NCI-H748 treated with DMSO at 0.1 percent for 48 hours (cell line): ENCODE measurements at places on chromosomes 6 and 20.

GRCh38 chr20:60402189-60403058 lies 444.2 kb downstream of the CDH26 start:
- no peak for DNase-seq

GRCh38 chr6:125793863-125794262 lies 3.1 kb downstream of the NCOA7 start:
- no peak for DNase-seq

- no peak for DNase-seq
Observed at GRCh38 chr6:111069382-111070104, 17.8 kb upstream of the SLC16A10 start.

- DNase-seq = no peak
Observed at GRCh38 chr20:48761023-48761785, 66.6 kb downstream of the PREX1 start.

DNA sequence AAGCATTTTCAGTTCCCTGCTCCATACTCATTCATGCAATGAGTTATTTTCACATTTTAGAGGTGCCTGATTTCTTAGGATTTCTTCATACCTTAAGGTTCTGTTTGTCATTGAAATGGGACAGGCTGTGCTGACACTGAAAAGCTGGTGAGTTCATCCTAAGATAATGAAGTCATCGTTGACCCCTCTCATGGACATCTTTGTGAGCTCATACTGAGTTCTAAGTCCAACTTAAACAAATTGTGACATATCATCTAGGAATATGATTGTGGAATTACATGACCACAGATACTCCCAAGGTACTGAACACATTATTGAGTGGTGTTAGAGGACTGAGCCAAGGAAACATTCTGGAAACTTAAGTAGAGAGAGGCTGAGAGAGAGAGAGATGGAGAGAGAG lies 224.8 kb upstream of the JAG1 start:
- no peak for DNase-seq

DNA sequence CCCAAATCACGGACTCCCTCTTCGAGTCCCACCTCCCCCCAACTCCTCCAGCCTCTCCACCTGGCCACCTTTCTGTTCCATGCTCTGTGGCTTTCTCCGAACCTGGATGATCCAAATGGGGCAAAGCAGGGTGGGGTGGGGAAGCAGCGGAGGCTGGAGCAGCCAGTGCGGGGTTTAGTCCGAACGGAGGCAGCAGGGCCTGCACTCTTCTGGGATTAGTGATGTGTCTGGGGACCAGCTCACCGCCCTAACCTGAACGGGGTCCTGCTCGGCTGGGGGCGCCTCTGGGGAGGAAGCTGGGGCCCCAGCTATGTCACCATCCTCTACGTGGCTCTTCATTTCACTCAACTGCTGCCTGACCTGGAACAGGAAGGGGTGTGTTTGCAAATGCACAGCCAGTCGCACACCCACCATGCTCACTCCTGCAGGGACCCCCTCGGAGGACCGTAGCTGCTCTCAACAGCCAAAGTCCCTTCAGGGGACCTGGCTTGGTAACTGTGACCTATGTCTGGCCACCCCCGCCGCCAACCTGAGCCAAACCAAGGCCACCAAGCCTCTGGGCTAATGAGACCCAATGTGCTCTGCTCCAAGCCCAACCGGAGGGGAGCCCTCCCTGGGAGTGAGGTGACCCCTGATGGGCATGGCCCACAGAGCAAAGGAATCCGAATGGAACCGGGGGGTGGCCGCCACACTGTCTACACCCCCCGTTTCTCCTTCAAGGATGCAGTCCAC lies 46.8 kb downstream of the DSTN start:
- DNase-seq = no peak

DNA sequence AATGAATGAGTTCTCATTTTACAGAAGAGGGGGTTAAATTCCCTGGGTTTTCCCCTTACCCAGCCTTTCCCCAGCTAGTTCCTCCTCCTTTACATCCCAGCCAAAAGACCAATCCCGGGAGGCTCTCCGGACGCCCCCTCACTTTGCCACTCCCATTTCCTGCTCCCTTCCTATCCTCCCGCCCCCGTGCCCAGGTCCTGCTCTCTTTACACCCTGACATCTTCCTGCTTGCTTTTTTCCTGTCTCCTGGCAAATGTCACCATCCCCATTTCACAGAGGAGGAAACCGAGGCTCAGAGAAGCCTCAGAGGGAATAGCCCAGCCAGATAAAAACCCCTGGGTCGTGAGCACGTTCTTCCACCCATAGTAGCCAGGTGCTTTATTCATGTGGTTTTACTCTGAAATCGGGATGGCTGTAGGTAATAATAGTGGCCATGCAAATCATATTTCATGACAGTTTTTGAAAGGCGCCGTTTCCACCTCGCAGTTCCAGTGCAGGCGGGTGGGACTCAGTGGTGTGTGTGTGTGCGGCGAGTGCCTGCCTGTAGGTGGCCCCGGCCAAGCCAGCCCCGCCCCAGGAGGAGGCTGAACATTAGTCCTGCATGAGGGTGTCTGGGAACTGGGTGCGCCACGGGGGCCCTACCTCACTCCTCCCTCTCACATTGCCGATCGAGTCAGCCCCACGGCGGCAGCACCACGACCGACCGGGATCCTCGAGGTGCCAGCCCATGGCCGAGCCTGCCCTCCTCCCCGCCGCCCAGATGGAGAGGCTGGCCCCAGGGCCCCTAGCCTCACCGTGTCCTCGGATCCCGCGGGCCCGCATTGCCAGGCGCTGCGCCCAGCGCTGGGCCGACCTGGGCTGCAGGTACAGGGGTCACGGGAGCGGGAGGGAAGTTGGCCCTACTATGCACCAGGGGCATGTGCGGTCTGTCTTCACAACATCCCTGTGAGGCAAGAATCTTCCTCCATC lies at the start of gene ARHGAP40:
Gene ARHGAP40, plus strand, starts transcription at position 594 of the 969 bp plus-strand sequence.
- DNase-seq = no peak

GRCh38 chr20:17844549-17845298 lies 123.9 kb downstream of the SNX5 start:
- DNase-seq = no peak
